Stimulated activated CD4-positive, alpha-beta T cell treated with anti-CD3 and anti-CD28 coated beads, TNF-alpha, amount 100 ng/mL, for 1 hour (primary cell): ENCODE measurements at places on chromosomes 12 and 14.

DNA sequence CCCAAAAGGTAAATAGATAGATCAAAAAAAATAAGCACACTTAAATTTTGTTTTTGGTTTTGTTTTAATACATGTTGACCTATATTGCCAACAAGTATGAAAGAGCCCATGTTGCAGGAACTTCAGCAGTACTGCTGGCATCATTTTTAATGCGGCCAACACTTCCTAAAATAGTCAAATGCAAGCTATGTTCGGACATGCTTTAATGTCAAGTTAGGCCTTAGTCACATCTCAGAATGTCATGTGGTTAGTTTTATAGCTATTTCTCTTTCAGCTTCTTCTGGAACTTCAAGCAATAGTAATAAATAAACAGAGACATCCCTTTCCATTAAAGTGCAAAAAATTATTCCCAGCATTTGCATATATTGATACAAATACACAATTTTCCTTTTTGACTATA lies 153.4 kb downstream of the PIK3C2G start:
- DNase-seq, result no peak

GRCh38 chr14:49677643-49678042 lies 10.4 kb downstream of the POLE2 start:
- no peak for DNase-seq

DNA sequence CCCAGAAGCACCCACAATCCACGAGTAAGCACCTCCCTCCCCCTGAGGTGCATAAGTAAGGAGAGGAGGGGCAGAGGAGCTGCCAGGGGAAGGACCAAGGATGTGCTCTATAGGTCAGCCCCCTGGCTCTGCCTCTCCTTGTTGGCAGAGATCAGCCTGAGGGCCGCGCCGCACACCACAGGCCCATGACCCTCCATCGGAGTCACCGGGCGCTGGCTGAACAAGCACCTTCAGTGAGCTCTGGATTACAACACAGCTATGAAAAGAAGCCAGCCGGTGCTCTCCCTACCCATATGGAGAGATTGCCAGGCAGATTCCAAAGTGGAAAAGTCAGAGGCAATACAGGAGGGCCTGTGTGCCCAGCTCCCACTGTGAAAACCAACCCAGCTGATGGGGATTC lies 257.3 kb downstream of the GLT1D1 start:
- no peak for DNase-seq

DNA sequence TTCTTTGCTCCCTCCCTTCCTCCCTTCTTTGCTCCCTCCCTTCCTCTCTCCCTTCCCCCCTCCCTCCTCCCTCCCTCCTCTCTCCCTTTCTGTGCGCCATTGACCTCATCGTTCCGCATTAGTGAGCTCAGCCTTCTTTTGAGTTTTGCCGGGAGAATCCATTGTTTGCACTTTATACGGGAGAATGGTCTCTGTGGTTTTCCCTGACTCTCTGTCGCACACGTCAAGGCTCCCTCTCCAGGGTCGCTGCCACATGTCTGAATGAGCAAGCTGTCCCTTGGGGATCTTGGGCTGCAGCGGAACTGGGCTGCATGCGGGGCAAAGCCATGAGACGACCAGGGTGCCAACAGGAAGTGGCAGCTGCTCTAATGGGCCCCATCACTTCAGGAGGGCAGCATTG lies 118.5 kb downstream of the GLT1D1 start:
- DNase-seq, result no peak

- no peak for DNase-seq
Observed at GRCh38 chr12:49951411-49952240, 1.1 kb downstream of the AQP2 start.

DNA sequence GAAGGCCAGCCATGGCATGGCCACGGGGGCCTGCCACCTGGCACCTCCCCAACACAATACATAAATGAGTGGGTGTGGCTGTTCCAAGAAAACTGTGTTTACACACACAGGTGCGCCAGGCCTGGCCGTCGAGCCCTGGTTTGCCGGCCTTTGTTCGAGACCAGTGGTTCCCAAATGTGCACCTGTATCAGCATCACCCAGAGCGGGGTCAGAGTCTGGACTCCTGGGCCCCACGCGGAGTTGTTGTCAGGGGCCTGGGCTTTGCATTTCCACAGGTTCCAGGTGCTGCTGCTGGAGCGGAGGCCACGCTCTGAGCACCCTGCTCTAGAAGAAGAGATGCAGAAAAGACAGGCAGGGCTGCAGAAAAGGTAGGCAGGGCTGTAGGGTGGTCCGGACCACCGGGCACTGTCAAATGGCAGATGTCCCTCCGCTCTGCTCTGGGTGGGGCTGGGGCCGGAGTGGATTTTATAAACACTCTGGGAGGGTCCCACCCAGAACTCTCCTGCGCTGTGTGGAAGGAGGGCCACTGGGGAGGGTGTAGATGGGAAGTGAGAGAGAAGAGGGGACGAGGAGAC lies 4.2 kb upstream of the ASPG start:
- no peak for DNase-seq

GRCh38 chr14:30756594-30756993 lies 117.8 kb upstream of the COCH start:
- no peak for DNase-seq

DNA sequence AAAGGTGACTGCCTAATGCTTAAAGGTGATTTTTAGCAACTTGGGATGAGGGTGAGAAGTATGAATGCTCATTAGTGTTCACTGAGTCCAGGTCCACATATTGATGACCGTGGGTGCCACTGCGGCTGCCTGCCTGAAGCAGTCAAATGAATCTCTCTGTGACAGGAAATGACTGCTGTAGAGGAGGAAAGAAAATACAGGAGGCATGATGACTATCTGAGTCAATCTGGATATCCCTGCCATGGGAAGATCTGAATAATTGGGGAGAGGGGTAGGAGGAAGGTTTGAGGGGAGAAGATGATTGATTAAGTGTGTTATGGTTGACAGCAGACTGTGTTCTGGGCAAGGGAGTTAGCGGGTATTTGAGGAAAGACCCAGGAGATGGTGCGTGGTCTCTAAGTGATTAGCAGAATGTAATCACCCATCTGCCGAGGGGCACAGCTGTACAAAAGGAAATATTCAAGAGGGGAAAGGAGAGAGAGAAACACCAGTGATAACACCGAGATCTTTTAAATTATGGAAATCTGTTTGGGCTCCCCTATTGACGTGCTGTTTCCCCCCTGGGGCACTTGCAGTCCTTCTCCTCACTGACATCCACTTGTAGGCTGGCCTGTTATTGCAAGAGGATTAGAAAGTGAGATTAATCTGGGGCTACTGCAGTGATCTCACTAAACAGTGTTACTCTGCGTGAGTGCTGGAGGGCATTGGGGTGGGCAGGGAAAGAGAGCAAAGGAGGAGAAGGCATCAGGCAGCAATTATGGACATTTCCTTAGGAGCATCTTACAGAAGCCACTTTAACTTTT lies 97.7 kb downstream of the AKAP6 start:
- no peak for DNase-seq

GRCh38 chr14:94111276-94112095 lies 950 bp downstream of the IFI27 start:
- no peak for DNase-seq

GRCh38 chr14:100785338-100785615 lies 40.6 kb upstream of the MEG3 start:
- DNase-seq, result no peak

- DNase-seq, result no peak
Observed at GRCh38 chr12:105318651-105319483, 11.6 kb upstream of the C12orf75 start.
